Thoracic aorta (tissue), 2 donors: ENCODE measurements at places on chromosomes 6 and 20.

- DNase-seq, result no peak
Measured at GRCh38 chr6:109081516-109082187, 13.0 kb downstream of the SESN1 start.

DNA sequence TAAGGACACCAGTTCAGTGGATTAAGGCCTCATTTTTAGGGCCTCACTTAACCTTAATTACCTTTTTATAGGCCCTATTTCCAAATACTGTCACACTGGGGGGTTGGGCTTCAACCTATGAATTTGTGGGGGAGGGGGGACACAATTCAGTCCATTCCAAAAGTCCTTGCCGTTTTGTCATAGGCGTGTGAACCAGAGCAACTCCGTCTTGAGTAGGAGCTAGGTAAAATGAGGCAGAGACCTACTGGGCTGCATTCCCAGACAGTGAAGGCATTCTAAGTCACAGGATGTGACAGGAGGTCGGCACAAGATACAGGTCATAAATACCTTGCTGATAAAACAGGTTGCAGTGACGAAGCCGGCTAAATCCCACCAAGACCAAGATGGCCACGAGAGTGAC lies 113.5 kb upstream of the SNX9 start:
- no peak for DNase-seq

GRCh38 chr6:109713097-109713496 lies 22.0 kb downstream of the FIG4 start:
- no peak for DNase-seq

GRCh38 chr6:34247481-34248197 lies 1.2 kb downstream of the SMIM29 start:
- DNase-seq, result no peak

- DNase-seq, result no peak
Measured at GRCh38 chr20:15005300-15005986, 668.0 kb upstream of the FLRT3 start.
